GM23338 (cell line): ENCODE measurements at places on chromosomes 4 and X. TPM values are rescaled to one million over a fixed set of nuclear protein-coding genes. Genes with fewer than 3 reads are reported as not detected.

DNA sequence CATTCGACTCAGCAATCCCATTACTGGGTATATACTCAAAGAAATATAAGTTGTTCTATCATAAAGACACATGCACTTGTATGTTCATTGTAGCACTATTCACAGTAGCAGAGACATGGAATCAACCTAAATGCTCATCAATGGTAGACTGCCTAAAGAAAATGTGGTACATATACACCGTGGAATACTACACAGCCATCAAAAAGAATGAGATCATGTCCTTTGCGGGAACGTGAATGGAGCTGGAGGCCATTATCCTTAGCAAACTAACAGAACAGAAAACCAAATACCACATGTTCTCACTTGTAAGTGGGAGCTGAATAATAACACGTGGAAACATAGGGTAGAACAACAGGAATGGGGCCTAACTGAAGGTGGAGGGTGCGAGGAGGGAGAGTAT, 44.9 kb downstream of the TMEM131L start:
- H3K4me1 ChIP-seq, result peaks cover 23% of the 10 kb centered on the region
- H3K27me3 ChIP-seq, result no peaks in the 10 kb centered on the region
- no peaks in the 10 kb centered on the region for H3K36me3 ChIP-seq
- DNase-seq, result no peak
- no peak overlapping the region for H3K27ac ChIP-seq
- H3K4me3 ChIP-seq, result no peak overlapping the region

DNA sequence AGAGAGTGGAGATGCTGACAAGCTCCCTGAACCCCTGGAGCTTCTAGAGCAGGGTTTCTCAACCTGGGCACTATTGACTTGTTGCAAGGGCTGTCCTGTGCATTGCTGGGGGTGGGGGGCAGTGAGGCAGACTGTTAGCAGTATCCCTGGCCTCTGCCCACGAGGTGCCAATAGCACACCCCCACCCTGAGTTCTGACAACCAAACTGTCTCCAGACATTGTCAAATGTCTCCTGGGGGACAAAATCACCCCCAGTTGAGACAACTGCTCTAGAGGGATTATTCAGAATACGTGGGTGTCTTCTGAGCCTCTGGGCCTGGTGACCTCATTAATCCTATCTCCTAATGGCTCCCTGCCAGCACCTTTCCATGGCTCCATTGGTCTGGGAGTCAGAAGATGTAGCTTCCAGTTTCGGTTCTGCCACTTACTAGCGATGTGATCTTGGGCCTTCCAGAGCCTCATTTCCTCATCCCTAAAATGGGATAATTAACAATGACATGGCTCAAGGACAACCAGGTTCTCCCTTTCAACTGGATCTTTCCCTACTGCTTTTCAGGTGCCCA, 17.6 kb upstream of the PJA1 start:
- H3K4me3 ChIP-seq, result no peak overlapping the region
- no peak for DNase-seq
- no peaks in the 10 kb centered on the region for H3K4me1 ChIP-seq
- no peaks in the 10 kb centered on the region for H3K36me3 ChIP-seq
- 0 out of 2 replicates have a peak, but pooled peaks cover 6% of the 10 kb centered on the region for H3K27me3 ChIP-seq

DNA sequence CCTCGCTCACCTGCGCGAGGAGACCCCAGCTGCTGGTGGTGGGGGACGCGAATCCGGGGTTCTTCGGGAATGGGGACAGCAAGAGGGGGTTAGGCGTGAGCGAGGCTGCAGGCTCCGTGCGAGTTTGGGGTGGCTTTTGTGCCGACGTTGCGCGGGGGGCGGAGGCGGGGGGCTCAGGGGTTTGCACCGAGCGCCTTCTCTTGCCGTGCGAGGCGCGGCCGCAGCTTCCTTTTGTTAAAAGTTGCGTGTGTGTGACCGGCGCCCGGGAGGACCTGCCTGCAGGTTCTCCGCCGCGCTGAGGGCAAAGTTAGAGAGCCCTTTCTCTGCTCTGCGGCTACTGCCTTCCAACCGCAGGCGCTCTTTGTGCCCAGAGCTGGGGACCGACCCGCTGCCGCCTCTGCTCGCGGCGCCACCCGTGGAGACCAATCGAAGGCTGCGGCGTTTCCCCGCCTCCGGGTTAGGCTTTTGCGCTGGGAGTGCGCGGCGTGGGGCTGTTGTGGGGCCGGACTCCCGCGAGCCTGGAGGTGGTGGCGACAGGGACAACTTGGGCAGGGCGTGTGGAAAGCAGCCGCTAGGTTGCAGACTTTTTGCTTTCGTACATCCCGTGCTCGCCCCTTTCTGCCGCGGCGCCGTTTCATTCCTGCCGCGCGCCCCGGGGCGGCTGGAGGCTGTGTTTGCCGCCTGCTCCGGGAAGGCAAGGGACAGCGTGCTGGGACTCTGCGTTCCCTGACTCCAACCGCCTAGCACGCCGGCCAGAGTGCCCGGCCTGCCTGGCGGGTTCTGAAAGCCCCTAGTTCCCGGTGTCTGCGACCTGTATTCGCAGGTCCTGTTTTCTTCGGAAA, 716 bp downstream of the KIT start:
- H3K27me3 ChIP-seq, result peaks cover 46% of the 10 kb centered on the region
- peaks cover 31% of the 10 kb centered on the region for H3K4me1 ChIP-seq
- H3K27ac ChIP-seq, result peak overlapping the region; percentile 83
- no peaks in the 10 kb centered on the region for H3K36me3 ChIP-seq
- peak; percentile 65 for DNase-seq
- peak overlapping the region; percentile 96 for H3K4me3 ChIP-seq

- H3K4me1 ChIP-seq, result no peaks in the 10 kb centered on the region
- H3K27me3 ChIP-seq, result no peaks in the 10 kb centered on the region
- no peak overlapping the region for H3K27ac ChIP-seq
- no peak overlapping the region for H3K4me3 ChIP-seq
Observed at GRCh38 chr4:181597766-181598165, 645.4 kb upstream of the TENM3 start.

- peak; percentile 14 for DNase-seq
- H3K27ac ChIP-seq, result no peak overlapping the region
- H3K4me1 ChIP-seq, result peaks cover 10% of the 10 kb centered on the region
- no peaks in the 10 kb centered on the region for H3K27me3 ChIP-seq
Observed at GRCh38 chrX:87006561-87006960, 511.0 kb upstream of the KLHL4 start.

- no peak overlapping the region for H3K27ac ChIP-seq
- no peak overlapping the region for H3K4me3 ChIP-seq
- H3K4me1 ChIP-seq, result no peaks in the 10 kb centered on the region
- H3K36me3 ChIP-seq, result no peaks in the 10 kb centered on the region
Observed at GRCh38 chr4:41655177-41655576, 93.3 kb downstream of the PHOX2B start.

The WNK3 gene
- 27.4 and 27.6 TPM in 2 replicates for total RNA-seq

DNA sequence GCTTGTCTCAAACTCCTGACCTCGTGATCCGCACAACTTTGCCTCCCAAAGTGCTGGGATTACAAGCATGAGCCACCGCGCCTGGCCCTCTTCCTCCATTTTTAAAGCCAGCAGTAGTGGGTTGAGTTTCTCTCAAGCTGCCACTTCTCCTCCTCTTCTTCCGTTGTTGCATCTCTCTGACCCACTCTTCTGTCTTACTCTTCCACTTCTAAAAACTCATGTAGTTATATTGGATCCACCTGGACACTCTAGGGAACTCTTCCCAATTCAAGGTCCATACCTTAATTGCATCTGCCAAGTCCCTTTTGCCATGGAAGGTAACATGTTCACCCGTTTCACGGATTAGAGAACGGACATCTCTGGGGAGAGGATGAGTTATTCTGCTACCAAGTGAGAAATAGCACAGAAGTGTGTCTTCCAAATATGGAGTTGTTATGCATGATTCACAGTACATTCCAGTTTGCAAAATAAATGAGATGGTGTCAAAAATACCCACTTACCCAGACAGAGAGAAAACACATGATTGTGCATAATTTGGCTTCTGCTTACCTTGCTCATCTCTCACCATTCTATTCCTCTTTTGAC, 51.8 kb downstream of the GBA3 start:
- no peaks in the 10 kb centered on the region for H3K36me3 ChIP-seq
- no peaks in the 10 kb centered on the region for H3K27me3 ChIP-seq
- H3K27ac ChIP-seq, result no peak overlapping the region
- DNase-seq, result no peak
- no peaks in the 10 kb centered on the region for H3K4me1 ChIP-seq

The FLNA gene
- total RNA-seq, result 1,228 and 1,445 TPM in 2 replicates

DNA sequence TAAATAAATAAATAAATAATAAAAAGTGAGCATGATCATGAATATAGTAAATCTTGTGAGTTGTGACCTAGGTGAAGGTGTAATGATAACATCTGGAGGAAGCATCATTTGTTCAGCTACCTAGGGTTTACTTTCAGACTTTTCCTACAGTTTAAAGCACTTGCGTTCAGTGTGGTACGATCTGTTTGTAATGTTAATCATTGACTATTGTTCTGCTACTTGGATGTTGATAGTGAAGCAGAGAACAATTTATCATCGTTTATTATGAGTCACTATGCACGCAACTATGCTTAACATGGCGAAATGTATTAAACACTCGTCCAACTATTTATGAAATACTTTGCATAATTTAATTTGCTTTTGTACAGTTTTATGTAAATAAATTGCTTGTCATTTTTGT, 426.2 kb downstream of the PCDH7 start:
- H3K4me3 ChIP-seq, result no peak overlapping the region
- H3K27me3 ChIP-seq, result no peaks in the 10 kb centered on the region
- no peak overlapping the region for H3K27ac ChIP-seq
- peaks cover 19% of the 10 kb centered on the region for H3K4me1 ChIP-seq
- no peaks in the 10 kb centered on the region for H3K36me3 ChIP-seq

GRCh38 chr4:39802005-39802404, 104.1 kb downstream of the UBE2K start:
- H3K4me3 ChIP-seq, result no peak overlapping the region
- H3K27ac ChIP-seq, result no peak overlapping the region
- no peaks in the 10 kb centered on the region for H3K4me1 ChIP-seq

DNA sequence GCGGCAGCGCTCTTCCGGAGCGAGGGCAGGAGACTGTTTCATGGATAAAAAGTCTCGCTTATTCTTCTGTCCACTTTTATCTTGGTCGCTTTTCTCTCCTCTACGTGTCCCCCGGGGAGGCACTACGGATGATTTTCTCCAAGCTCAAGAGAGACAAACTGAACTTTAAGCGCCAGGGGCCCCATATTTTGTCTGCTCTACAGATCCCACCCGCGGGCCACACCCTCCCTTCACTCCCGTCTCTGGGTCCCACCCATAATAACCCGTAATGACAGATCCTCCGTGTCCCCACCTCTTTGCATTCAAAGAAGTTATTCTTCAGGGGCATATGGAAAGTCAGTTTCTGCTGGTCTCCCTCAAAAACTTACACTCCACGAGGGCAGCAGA, at the start of gene CORIN:
TSS of gene CORIN (minus strand) at position 160 of the 387 bp plus-strand sequence. CDS start at position 42, 118 bp downstream.
- DNase-seq, result peak; percentile 2
- H3K4me1 ChIP-seq, result peaks cover 18% of the 10 kb centered on the region
- peak within 1 kb of the TSS; percentile 79 for H3K4me3 ChIP-seq
- peaks cover 14% of the 10 kb centered on the region; the same call in 1 of the 2 replicates for H3K27me3 ChIP-seq
